Left lung (tissue), 14 donors: ENCODE measurements at places on chromosomes 4 and X. TPM values are rescaled to one million over a fixed set of nuclear protein-coding genes. Genes with fewer than 3 reads are reported as not detected.

The CCDC110 gene
- 1.3 TPM for total RNA-seq

DNA sequence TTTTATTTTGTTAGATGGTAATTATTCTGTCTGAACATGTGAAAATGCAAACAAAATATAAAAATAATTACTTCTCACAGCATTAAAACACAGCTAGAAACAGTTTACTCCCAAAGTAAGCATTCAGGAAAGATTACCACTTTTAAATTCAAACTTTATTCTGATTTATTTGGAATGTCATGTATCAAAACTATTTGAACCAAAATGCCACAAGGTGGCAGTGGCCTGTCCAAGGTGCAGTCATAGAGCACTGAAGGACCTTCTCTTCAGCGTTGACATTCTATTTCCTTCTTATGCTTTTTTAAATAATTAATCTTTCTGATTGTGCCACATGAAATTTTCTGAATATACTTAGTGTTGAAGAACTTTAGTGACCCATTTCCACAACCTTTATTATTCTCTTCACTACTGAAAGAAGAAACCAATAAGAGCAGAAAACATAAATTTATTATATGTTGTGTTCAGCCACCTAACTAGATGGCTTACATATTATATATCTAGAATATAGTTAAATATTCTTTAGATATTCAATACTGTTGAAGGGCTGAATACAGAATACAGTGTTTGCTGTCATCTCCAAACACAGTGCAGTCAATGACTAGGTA lies 283.6 kb downstream of the CFAP299 start:
- peaks cover 4% of the 10 kb centered on the region for H3K4me1 ChIP-seq
- no peaks in the 10 kb centered on the region for H3K27me3 ChIP-seq
- H3K27ac ChIP-seq = no peak overlapping the region
- H3K36me3 ChIP-seq = no peaks in the 10 kb centered on the region

DNA sequence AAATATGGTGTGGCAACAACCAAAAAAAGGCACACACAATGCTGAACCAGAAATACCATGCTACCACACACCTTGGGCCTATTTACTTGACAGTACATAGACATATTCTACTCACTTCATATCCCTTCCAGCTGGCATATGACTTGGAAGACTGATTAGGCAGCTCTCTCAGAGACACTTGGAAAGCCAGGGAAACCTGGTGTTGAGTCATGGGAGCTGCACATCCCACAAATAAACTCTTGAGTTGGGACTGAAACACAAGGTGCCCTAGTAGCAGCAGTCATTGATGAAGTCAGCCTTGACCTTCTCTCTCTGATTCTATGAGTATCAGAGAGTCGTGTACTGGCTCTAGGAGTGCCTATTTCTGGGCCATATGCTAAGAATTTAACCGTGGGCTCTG lies 776.6 kb upstream of the LCORL start:
- no peak overlapping the region for H3K4me3 ChIP-seq
- DNase-seq = no peak
- H3K4me1 ChIP-seq = no peaks in the 10 kb centered on the region
- H3K36me3 ChIP-seq = no peaks in the 10 kb centered on the region

DNA sequence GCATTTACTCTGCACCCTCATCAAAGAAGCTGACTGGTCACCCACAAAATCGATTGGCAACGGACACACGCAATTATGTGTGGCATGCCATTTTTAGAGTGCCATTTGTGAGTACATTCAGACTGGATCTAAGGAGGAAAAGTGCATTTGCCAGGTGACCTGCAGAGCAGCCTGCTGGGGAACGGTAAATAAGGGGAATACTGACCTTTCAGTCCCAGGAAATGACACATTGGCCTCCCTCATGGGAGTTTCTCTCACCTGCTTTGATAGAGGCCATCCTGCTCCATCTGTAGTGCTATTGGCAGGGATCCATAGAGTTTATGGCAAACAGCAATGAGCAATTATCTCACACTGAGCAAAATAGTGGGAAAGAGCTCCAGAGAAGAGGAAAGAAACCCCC lies 127.8 kb downstream of the DDX53 start:
- H3K27me3 ChIP-seq = no peaks in the 10 kb centered on the region
- H3K27ac ChIP-seq = no peak overlapping the region
- DNase-seq = no peak
- H3K4me3 ChIP-seq = no peak overlapping the region
- no peaks in the 10 kb centered on the region for H3K36me3 ChIP-seq

- H3K36me3 ChIP-seq = no peaks in the 10 kb centered on the region
- H3K4me1 ChIP-seq = no peaks in the 10 kb centered on the region
- no peak overlapping the region for H3K4me3 ChIP-seq
- no peak overlapping the region for H3K27ac ChIP-seq
These were observed 2.5 kb upstream of the PPP2R2C start for GRCh38 chr4:6474705-6475457.

The RASL11B gene
- 3.4 TPM for total RNA-seq
